ENCODE measurements at places on chromosomes 1 and 21.
A peak's percentile ranks its signal among the peaks of the same experiment; 100 is the strongest.

DNA sequence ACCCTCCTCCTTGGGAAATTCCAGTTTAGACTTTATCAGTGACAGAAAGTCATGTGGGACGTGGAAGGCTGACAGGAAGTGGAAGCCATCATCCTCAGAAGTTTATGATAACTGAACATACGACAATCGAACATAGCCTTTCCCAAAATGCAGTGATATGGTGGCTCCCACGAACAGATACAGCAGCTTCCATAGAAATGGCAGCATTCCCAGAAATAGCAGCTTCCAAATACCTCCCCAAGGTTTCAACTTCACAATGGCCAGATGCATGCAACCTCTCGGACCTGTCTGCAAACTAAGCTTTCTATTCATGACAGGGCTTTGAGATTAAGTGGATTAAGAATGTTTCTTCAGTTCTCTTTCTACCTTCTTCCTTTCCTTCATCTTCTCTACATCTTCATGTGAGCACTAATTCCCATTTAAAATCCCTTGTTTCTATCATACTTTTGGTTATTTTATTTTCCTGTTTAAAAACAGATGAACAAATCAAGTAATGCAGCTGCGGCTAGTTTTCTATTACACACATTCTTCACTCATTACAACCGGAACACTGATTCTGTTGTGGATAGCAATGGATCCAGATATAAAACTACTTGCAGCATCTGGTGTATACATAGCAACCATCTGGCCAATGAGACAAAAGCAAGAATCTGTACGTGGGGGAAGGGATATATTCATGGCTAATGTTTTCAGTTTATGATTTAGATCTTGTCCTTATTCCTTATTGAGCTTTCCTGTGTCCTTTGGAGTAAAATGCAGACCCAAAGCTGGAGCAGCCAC is 304.8 kb downstream of the BRINP3 start:
- peak; percentile 48 for DNase-seq

DNA sequence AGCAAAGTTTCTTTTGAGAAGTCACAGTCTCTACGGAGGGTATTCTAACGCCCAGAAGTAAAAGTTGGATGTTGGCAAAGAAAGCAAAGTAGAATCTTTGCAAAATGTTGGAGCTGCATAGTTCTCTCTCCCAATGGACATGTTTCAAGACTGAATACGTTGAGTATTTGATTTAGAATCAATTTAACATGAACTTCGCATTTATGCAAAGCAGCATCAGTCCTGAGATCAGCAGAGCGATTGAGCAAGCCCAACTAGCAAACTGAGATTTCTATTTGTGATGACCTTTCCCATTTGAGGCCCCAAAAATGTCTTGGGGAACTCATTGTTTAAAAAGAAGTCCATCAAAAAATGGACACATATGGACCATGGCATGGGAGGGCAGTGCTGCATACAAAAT is 8.0 kb downstream of the RUNX1 start:
- no peak for DNase-seq

GRCh38 chr1:84973498-84974334 is 23.2 kb downstream of the MCOLN2 start:
- DNase-seq, result no peak

DNA sequence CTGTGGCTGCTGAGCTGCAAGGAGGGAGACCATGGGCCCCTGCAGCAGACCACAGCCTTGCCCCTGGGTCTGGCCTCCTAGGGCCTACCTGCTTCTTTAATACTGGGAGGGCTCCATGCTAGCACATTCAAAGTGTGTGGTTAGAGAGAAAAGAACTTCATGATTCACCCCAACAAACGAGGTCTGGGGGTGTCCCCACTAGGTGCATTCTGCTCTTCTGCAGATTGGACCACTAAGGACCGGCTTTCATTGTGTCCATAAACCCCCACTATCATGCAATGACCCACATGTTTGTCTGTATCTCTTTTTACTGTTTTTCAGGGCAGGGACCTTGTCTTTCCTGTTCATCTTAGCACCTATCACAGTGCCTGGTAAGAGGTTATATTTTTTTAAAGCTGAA is 185.4 kb downstream of the OMA1 start:
- no peak for DNase-seq

GRCh38 chr1:52629325-52629643 is 3.7 kb upstream of the SHISAL2A start:
- no peak for DNase-seq

GRCh38 chr1:108077991-108078390 is 113.0 kb upstream of the VAV3 start:
- DNase-seq, result no peak

DNA sequence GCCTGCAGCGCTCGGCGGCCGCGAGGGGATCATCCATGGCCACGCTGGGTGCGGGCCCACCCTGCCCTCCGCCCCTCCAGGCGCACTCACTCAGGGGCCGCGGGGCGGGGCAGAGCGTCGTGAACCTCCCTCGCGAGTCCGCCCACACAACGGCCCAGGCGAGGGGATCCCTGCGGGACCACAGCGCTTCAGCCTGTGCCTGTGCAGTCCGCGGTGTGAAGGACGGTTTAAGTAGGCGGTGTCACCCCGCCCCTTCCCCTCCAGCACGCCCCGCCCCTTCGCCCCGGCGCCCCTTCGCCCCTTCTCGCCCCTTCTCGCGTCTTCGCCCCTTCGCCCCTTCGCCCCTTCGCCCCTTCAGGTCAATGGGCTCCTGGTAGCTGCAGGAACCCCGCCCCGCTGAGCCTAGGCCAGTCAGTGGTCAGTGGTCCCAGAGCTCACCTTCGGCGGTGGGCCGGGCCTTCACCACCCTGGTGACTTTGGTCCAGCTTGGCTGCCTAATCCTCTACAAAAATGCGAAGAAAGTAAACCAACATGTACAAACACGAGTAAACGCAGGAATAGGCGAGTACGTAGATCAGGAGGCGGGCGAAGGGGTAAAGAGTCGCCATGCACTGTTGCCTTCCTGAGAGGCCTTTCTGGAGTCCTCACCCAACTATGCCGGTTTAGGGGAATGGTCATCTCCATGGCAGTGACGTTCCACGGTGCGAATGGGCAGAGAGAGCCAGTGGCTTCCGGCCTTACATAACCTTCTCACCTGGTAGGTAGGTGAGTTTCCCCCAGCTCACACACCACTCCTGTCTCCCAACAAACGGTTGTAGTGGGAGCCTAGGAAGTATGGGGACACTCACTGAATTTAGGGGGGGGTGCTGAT is 19.6 kb upstream of the DMRTB1 start:
- no peak for DNase-seq

GRCh38 chr1:163361123-163361934 is 39.6 kb downstream of the NUF2 start:
- no peak for DNase-seq

DNA sequence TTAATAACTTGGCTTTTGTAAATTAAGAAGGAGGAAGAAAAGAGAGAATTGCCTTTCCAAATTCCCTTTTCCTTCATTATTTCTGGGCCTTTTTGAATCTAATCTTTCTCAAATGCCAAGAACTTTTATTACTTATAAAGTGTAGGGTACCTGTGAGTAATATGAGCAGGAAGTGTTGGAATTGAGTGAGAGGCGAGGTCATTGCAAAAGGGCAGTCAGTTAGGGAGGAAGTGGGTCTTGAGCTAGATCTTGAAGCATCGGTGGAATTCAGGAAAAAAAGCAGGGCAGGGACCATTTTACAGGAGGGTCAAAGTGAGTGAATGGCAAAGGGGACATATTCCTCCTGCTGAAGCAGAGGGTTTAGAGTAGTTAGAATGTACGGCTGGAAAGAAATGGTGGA is 23.4 kb downstream of the DDI2 start:
- no peak for DNase-seq

GRCh38 chr1:185573162-185573561 is 161.0 kb upstream of the HMCN1 start:
- no peak for DNase-seq

DNA sequence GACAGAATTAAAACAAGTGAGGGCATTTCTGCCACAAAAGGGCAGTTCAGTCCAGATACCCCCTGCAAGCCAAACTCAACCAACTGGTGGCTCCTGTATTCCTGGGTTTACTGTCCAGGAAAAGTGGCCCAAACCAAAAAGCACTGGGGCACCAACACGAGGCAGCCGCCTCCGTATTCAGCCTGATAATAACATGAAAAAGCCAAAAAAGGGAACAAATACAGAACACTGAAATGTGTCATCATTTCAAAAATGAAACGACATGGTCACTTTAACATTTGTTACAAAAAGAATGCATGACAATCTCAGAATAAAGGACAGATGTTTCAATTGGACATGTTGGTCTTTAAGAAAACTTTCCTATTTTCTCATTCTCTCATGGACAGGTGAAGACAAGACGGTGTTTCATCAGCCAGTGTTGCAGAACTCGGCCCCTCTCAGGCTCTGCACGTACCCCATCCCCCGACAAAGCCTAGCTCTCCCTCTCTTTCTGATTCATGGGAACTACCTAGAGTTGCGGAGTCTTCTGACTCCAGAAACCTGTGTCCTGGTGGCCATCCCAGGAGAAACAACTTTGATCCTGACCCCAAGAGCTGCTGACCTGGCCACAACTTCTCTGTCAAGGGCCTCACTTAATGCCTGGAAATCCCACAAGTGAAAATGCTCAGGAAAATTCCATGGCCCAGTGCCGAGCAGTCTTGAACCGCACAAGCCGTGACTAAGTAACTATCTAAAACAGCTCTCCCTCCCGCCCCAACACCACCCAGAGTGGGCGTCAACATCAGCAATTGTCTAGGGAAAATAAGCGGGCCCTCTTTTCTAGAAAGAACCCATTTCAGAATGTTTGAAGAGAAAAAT is 27.1 kb downstream of the ZBTB17 start:
- peak; percentile 68 for DNase-seq

GRCh38 chr1:57672346-57673140 is 248.7 kb upstream of the DAB1 start:
- DNase-seq, result no peak

DNA sequence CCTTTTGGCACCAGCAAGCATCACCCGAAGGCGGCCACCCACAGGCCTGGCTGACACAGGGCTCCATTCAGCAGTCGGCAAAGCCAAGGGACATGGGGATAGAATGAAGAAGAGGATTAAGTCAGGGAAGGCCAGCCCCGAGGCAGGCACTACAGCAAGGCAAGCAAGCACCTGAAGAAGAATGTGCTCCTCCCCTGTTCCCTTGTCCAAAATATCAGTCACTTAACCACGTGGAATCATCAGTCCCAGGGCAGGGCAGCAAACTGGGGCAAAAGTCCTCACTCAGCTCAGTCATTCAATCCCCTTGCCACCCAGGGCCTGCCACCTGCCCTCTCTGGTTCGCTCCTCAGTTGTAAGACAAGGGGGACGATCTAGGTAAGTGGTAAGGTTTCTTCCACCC is 9.3 kb downstream of the KANK4 start:
- no peak for DNase-seq

GRCh38 chr1:161838362-161838761 is 72.2 kb downstream of the ATF6 start:
- no peak for DNase-seq

- DNase-seq, result peak; percentile 40
Observed at GRCh38 chr1:76868916-76869315, 1.6 kb downstream of the ST6GALNAC5 start.

DNA sequence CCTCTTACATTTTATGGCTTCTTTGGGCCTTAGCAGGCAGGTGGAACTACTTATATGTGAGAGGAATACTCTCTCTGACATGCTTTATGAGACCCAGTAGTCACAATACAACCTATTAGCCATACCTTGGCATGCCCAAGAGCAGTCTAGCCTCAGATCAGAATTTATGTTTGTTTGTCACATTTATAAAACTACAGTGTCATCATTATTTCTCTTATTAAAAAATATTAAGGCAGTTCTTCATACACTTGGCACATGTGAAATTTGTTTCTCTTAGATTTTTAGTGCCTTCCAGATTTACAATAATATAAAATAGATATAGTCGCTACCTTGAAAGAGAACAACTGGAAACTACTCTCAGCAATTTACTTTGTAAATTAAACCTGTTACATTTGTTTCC is 118.5 kb downstream of the LRRC40 start:
- DNase-seq, result no peak

DNA sequence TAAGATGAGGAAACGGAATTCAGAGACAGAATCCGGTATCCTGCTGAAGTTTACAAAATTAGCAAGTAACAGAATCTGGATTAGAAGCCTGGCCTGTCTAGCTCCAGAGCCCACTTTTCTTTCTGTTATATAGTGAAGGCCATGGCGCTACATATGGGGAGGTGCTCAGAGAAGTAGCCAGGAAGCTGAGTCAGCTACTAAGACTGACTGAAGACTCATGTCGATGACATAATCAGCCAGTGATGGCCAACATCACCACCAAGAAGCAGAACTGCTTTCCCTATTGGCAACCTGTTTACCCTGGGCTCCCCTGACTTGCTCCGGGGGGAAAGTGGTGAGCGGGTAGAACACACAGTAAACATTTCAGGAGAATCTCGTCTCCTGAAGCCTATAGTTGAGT is 18.8 kb downstream of the LRRC52 start:
- DNase-seq, result no peak

- no peak for DNase-seq
Observed at GRCh38 chr1:235351441-235351840, 15.8 kb upstream of the TBCE start.

GRCh38 chr1:25080294-25081209 is 150.5 kb upstream of the RUNX3 start:
- no peak for DNase-seq

DNA sequence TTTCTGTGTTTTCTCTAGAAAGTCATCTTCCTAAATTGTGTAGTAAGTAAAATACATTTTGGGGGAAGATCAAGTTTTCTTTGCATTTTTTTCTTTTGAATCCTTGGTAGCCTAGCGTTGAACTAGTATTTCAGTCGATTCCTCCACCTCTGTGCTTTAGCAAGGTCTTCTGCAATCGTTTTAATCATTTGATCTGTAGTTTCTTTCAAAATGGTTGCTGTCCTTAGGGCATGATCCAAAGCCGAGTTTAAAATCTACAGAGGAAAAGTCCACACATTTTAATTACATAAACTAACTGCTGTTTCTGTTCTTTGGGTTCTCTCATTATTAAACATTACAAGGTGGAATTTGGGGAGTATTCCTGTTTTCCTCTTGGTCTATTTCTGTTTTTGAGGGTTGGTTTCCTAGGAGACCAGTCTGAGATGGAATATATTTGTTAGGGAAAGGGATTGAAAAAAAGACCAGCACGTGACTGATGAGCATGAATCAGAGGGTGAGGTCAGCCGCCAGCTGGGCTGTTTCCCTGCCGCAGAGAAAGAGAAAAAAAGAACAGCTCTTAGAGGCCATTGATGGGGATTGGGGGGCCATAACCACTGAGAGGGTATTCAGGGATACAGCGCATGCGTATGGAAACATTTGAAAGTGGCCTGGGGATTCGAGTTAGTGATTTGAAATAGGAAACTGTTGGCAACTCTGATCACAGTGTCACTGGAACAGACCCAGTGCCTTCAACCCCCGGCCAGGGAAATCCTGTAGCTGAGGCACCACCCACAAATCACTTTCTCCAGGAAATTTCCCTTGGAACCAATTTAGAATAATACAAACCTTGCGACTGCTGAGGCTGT is 40.6 kb downstream of the AKNAD1 start:
- DNase-seq, result peak; percentile 93
